ENCODE measurements at places on chromosomes 3 and 15.

- no peaks in the 10 kb centered on the region for H3K36me3 ChIP-seq
- no peaks in the 10 kb centered on the region for H3K27me3 ChIP-seq
- H3K27ac ChIP-seq: no peak overlapping the region
- no peak overlapping the region for H3K4me3 ChIP-seq
- DNase-seq: no peak
These were observed 24.9 kb downstream of the MYL3 start for GRCh38 chr3:46838301-46838700.

DNA sequence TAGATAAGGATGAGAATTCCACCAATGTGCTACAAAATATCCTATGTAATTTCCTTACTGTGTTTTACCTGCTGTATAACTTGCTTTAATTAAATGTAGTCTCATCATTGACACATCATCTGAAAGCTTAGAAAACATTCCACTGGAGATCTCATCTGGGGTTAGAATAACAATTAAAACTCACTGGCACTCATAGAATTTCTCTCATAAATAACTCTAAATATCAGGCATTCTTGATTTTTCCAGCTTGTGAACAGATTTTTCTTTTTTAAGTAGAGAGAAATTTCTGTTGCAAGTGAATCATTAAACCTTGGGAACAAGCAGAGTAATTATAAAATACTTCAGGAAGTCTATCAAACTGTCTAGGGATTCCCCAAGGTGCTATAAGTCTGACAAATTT is 843.8 kb downstream of the NAALADL2 start:
- no peaks in the 10 kb centered on the region for H3K4me1 ChIP-seq
- no peak overlapping the region for H3K4me3 ChIP-seq
- H3K27me3 ChIP-seq: no peaks in the 10 kb centered on the region
- H3K27ac ChIP-seq: no peak overlapping the region
- no peak for DNase-seq

- H3K27ac ChIP-seq: peak overlapping the region; percentile 91
- peak; percentile 73 for DNase-seq
- no peaks in the 10 kb centered on the region for H3K27me3 ChIP-seq
- H3K4me1 ChIP-seq: peaks cover 18% of the 10 kb centered on the region
- H3K36me3 ChIP-seq: no peaks in the 10 kb centered on the region
- H3K4me3 ChIP-seq: peak overlapping the region; percentile 10
These were observed 66.1 kb downstream of the SLC30A4 start for GRCh38 chr15:45456212-45457106.

DNA sequence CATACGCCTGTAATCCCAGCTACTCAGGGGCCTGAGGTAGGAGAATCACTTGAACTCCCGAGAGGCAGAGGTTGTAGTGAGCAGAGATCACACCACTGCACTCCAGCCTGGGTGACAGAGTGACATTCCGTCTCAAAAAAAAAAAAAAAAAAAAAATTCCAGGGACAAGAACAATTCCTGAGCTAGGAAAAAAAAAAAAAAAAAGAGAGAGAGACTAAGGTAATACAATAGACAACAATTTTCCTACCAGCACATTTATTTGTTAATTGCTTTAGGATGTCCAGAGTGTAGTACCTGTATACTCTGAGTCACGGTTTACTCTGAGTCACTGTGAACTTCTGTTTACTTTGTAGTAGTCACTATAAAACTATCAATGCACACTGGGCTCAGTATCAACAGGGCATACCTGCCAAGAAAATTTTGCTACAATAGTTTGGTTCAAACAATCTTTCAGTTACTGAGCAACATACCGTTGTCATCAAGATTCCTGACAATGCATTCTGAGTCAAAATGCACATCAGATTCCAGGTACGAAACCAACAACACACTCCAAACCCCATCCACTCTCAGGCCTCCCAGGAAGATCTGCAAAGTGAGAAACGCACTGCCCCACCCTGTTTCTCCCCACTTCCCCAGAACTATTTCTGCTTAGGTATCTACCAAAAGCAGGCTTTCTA is 28.3 kb downstream of the IGF2BP2 start:
- H3K4me1 ChIP-seq: no peaks in the 10 kb centered on the region
- no peak for DNase-seq

- no peak for DNase-seq
- H3K4me3 ChIP-seq: no peak overlapping the region
- H3K27ac ChIP-seq: no peak overlapping the region
- H3K36me3 ChIP-seq: no peaks in the 10 kb centered on the region
These were observed 141.5 kb downstream of the MCTP2 start for GRCh38 chr15:94372821-94373220.

GRCh38 chr3:136105044-136105443 is 91.1 kb downstream of the MSL2 start:
- H3K27ac ChIP-seq: no peak overlapping the region
- H3K27me3 ChIP-seq: no peaks in the 10 kb centered on the region
- H3K4me3 ChIP-seq: no peak overlapping the region

DNA sequence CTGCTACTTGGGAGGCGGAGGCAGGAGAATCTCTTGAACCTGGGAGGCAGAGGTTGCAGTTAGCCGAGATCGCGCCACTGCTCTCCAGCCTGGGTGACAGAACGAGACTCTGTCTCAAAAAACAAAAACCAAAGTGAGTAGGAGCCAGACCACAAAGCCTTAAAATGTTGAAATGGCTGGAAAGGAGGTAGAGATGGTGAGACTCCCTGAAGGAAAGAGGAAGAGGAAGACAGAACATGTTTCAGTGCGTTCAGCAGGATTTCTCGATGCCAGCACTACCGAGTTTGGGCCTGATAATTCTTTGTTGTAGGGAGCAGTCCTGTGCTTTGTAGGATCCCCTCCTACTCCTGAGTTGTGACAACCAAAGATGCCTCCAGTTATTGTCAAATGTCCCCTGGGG is 189.9 kb downstream of the AKAP13 start:
- H3K4me1 ChIP-seq: peaks cover 5% of the 10 kb centered on the region
- H3K27me3 ChIP-seq: no peaks in the 10 kb centered on the region
- peak overlapping the region; percentile 19 for H3K27ac ChIP-seq
- no peak for DNase-seq
- no peak overlapping the region for H3K4me3 ChIP-seq

GRCh38 chr3:117150628-117151027 is 441.0 kb downstream of the TUSC7 start:
- no peak for DNase-seq
- no peak overlapping the region for H3K4me3 ChIP-seq
- no peaks in the 10 kb centered on the region for H3K36me3 ChIP-seq
- no peaks in the 10 kb centered on the region for H3K4me1 ChIP-seq
- no peaks in the 10 kb centered on the region for H3K27me3 ChIP-seq

DNA sequence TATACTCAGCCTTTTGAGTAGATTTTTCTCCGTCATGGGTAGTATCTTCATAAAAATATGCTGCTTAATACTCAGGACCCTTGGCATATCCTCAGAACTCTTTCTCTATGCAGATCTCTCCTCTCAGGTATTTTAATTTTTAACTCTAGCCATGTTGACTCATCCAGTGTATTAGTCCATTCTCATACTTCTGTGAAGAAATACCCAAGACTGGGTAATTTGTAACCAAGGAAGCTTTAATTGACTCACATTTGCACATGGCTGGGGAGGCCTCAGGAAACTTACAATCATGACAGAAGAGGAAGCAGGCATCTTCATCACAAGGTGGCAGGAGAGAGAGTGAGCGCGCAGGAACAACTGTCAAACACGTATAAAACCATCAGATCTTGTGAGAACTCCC is 129.3 kb upstream of the CD96 start:
- no peak for DNase-seq
- no peaks in the 10 kb centered on the region for H3K27me3 ChIP-seq
- H3K4me1 ChIP-seq: no peaks in the 10 kb centered on the region
- H3K36me3 ChIP-seq: no peaks in the 10 kb centered on the region
- H3K4me3 ChIP-seq: no peak overlapping the region

GRCh38 chr3:46266598-46266997 is 24.3 kb downstream of the CCR3 start:
- no peaks in the 10 kb centered on the region for H3K4me1 ChIP-seq
- no peaks in the 10 kb centered on the region for H3K36me3 ChIP-seq
- no peak overlapping the region for H3K4me3 ChIP-seq
- no peak for DNase-seq

- H3K27me3 ChIP-seq: no peaks in the 10 kb centered on the region
- no peaks in the 10 kb centered on the region for H3K36me3 ChIP-seq
These were observed 145.5 kb downstream of the ATP10A start for GRCh38 chr15:25717457-25718168.

DNA sequence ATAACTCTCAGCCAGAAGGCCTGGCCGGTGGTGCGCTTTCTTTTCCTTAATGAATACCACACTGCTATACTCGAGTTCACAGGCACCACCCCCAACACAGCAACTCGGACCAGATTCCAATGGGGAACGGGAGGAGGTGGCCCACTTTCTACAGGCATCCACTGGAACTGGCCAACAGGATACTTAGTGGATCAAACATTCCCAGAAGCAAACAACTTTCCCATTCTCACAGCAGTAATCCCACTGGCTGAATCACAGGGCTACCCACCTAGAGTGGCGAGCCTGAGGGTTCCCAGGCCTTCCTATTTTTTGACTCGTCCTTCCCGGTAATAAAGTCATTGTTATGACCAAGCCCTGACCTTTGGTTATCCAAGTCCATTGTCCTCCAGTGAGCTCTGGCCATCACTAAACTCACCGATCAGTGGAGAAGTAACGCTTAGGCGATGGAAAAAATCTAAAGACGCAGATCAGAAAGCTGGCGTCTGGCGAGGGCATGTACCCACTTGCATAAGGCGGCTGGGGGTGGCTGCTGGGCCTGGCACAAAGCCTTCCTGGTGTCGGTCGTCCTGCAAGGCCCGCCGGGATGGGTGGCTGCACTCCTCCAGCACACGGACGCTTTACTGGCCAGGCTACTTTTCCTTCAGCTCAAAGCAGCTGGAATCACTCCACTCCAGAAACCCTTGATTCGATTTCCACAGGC is 1.2 kb downstream of the EOGT start:
- no peaks in the 10 kb centered on the region for H3K4me1 ChIP-seq
- H3K27ac ChIP-seq: peak overlapping the region; percentile 99
- H3K36me3 ChIP-seq: no peaks in the 10 kb centered on the region
- peak; percentile 65 for DNase-seq
- peak overlapping the region; percentile 91 for H3K4me3 ChIP-seq

DNA sequence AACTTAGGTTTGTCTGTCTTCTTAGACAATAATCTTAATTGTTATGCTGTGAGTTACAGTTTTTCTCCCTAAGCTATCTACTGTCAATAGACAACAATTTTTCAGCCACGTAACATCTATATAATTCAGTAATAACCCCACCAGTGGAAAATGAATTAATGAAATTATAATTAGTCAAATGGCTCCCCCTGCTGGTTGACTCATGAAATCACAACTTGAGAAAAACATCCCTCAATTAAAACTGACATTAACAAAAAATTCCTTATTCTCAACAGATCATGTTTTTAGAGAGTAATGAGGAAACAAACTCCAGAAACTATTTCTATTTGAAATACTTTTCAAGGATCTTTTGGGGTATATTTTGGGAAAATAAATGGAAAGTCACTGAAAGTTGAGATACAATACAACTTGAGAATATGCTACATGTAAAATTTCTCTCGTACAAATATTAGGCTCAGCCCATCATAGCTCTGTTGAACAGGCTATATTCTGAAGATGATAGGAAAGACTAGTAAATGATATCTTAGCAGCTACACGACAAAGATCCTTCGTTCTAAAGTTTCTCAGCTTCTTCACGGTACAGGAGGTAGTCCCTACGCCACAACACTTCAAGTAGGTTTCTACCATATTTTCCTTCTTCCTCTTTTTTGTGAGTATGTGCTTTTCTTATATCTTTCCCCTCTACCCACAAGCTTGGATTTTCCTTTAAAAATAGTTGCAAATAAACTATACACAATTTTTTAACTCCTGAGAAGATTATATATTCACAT is 20.7 kb downstream of the PPP1R2 start:
- no peak for DNase-seq
- H3K27me3 ChIP-seq: no peaks in the 10 kb centered on the region
- no peaks in the 10 kb centered on the region for H3K4me1 ChIP-seq
- H3K4me3 ChIP-seq: no peak overlapping the region
- H3K27ac ChIP-seq: no peak overlapping the region
- H3K36me3 ChIP-seq: no peaks in the 10 kb centered on the region

DNA sequence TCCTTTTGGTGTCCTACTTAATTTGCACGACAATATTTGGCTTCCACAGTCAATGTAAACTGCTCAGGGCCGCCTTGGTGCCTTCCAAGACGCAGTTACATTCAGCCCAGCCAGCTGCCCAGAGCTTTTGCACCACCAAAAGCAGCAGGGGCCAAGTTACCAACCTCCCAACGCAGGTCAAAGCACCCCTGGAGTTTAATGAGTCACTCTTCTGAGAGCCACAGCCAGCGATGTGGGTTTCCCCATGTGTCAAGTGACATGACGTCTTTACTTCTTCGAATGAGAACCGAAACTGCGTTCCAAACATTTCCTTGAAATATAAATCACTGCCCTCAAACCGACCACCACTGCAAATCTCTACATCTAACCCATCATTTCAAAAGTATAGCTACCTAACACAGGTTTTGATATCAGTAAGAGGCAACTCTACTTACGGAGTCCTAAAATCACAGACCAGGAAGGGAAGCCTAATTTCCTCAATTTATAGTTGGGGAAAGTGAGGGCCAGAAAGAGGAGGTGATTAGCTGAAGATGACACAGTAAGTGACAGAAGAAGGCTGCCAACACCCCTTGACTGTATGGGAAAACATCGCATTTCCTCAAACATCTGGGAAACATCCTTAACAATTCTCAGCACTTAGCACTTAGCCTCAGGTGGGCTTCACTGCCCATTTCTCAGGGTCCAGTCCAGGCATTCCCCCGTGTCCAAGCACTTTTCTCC is 24.5 kb downstream of the MB21D2 start:
- peak overlapping the region; percentile 51 for H3K27ac ChIP-seq
- no peak overlapping the region for H3K4me3 ChIP-seq
- DNase-seq: no peak
- no peaks in the 10 kb centered on the region for H3K4me1 ChIP-seq
- no peaks in the 10 kb centered on the region for H3K36me3 ChIP-seq

Measured in breast epithelium (tissue), 4 donors.